Activated CD4-positive, CD25-positive, alpha-beta regulatory T cell treated with anti-CD3 and anti-CD28 coated beads, Interleukin-2, amount 50 U/mL, for 72 hours (primary cell): ENCODE measurements at places on chromosomes 12 and 14.

- no peak for DNase-seq
Measured at GRCh38 chr12:91040096-91040755, 17.6 kb downstream of the KERA start.

DNA sequence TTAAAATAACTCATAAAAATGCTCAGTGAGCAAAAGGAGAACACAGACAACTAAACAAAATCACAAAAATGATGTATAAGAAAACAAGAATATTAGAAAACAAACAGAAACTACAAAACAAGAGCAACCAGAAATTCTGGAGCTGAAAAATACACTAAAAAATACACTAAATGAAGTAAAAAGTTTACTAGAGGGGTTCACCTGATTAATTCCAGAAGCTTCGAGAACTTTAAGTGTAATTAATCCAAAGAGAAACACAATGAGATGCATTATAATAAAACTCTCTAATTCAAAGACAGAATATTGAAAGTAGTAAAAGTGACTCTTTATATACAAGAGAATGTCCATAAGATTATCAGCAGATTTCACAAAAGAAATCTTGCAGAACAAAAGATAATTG lies 558.4 kb downstream of the CCER1 start:
- no peak for DNase-seq

DNA sequence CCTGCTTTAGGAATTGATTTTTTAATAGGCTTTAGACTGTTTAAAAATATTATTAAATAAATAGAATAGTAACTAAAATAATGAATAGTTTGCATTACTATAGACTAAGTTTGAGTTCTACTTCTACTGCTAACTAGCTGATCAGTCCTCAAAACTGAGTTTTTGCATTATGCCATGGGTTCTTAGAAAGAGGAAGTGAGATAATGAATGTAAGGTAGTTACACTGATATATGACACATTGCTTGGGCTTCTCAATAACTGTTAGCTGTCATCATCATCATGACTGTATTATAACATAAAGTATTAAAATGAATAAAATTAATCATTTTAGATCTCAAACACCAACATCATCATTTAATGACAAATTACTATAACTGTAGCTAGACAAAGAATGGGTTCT lies 949.7 kb downstream of the TRHDE start:
- DNase-seq = no peak

DNA sequence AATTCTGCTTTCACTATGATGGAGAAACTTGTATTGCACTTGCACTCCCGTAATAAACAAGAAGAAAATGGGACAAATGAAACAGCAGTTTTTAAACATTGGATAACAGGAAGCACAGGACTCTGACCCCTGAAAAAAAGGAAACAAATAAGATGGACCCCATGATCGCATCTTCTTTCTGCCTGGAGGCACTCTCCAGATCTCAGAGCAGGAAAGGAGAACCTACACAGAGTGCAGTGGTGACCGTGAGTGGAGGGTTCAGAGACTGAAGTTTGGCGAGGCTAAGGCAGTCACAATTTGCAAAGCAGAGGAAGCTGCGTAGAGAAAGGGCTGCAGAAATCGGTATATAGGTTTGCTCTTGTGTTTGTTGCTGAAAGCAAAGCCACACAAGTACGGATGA lies 6.1 kb upstream of the FGF6 start:
- DNase-seq = no peak

GRCh38 chr12:53336181-53336681 lies at the start of gene SP7:
Gene SP7 (minus strand): TSS chr12:53336354. CDS start chr12:53335646, 708 bp downstream.
- DNase-seq = no peak

- peak; percentile 80 for DNase-seq
Measured at GRCh38 chr12:117836999-117837736, 131.6 kb downstream of the KSR2 start.

DNA sequence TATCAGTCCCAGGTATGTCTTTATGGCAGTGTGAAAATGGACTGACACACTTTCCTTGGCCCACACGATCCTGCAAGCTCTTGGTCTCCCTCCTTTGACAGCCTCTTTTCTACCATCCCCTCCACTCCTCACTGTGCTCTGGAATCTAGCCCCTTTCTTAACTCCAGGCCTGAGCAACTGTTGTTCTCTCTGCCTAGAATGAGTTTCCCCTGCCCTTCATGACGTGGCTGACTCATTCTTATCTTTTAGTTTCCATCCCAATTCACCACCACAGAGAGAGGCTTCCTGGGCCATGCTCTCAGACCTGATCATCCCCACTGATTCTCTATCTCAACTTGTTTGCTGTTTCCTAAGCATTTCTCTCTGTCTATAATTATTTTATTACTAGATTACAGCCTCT lies 157.4 kb upstream of the HMGA2 start:
- no peak for DNase-seq

GRCh38 chr12:26728205-26729050 lies 104.6 kb downstream of the ITPR2 start:
- DNase-seq = no peak

- no peak for DNase-seq
Measured at GRCh38 chr12:74963304-74963703, 246.3 kb downstream of the KCNC2 start.

DNA sequence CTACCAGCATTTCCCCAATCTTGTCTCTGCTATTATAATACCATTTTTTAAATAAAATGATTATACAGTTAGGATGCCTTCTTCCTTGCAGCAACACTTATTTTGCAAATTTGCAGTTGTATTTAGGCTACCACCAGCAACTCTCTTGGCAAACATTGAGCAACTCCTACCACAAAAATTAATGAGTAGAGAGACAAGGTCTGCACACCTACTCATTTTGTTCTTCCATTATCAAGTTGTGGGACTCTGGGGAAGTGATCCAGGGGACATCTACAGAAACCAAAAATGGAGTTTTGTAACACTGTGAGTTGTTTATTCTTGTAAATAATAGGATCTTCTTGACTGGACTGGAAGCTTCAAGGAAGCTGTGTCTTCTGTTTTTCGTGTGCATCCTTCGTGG lies 38.6 kb downstream of the DGLUCY start:
- no peak for DNase-seq

DNA sequence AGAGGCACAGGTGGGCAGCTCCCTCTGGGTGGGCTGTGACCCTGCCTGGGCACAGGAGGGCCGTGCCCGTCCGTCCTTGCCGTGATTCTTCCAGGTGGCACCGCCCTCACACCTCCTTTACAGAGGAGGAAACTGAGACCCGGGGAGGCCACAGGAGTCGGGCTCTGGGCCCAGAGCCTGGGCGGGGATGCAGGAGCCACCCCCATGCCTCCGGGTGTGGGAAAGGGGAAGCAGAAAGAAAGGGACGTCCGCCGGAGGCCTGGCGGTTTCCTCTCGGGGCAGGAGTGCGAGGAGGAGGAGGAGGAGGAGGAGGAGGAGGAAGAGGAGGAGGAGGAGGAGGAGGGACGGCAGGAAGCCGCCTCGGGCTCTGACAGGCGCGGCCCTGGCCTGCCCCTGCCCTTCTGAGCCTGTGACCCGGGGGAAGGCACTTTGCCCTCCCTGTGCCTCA lies 23.0 kb downstream of the SH2B3 start:
- DNase-seq = no peak

DNA sequence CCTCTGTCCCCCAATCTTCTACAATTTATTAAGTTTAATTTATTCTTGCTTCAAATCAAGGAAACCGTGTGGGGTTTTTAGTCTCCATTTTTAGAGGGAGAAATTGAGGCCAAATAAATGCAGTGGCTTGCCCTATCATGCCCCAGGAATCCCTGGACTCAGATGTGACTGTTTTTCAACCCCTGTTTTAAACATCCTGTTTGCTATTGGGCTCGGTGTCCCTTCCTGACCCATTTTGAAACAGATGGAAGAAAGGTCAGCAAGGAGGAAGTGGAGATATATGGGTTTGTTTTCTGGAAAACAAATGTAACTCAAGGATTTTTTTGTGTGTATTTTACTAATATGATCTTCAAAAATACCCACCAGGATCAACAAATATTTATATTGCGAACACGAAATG lies 84.7 kb downstream of the DACT1 start:
- DNase-seq = no peak

DNA sequence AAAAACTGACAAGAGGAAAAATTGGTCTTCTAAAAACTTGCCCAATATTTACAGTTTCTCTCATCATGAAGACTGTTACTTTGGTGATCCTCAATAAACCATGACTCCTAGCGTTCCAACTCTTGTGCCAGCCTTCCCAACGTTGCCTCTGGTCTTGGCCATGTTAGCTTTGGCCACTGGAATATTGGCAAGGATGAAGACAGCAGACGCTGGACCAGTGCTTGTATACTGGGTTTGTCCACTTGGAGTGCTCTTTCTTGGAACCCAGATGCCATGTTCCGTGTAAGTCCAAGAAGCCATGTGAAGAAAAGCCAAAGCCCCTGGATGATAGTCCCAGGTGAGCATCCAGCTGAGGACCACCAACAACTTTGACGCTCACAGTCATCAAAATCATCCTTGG lies 379.6 kb downstream of the NUAK1 start:
- DNase-seq = no peak

GRCh38 chr14:86083616-86084015 lies 553.7 kb downstream of the FLRT2 start:
- DNase-seq = no peak

GRCh38 chr14:100904307-100905087 lies 975 bp upstream of the RTL1 start:
- DNase-seq = no peak

DNA sequence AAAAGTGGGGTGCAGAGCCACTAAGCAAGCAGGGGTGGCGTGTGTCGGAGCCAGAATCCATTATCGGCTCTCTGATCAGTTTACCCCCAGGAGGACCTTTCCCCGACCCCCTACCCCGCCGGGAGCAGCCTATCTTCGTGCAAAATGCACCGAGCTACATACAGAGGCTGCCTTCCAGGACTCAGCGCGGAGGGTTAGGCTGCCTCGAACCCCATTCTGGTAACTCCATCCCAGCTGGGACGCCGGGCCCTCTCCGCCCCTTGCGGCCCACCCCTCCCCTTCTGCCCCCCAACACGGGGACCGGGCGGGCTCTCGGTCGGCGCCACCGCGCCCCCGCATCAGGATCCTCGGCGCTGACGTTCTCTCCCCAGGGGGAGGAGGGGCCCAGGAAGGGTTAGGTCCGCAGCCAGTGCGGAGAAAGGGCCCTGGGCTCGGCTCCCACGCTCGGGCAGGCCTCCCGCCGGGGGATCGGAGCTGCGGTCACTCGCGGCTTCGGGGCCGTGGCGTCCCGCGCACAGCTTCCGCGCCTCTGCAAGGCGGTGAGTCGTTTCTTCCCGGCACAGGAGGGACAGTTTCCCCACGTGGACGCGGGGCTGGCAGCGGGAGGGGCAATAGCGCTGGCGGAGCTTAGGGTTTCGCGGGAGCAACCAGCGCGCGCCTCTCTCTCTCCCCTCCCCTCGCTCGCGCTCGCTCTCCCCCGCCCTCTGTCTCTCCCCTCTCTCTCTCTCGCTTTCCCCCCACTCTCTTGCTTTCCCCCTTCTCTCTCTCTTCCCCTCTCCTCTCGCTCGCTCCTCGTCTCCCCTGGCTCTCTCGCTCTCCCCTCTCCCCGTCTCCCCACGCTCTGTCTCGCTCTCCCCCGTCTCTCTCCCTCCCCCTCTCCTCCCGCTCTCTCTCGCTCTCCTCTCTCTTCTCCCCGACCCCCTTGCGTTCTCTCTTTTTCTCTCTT lies 12.5 kb upstream of the MAP3K9 start:
- peak; percentile 46 for DNase-seq

DNA sequence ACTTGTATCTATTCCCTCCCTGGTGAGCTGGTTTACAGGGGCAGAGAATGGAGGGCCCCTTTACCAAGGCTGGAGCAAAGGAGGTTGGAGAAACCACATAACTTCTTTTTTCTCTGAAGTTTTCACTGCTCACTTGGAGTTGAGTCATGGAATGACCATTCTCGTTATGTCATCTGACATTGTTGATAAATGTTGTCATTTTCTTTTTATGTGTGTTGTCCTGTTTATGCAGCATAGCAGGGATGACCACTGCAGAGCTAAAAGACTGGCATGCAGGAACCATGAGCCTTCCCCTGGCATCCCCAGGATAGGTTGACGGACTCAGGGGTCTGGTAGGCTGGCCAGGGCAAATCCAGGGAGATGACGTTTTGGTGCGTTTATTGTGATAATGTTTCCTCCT lies 256.8 kb upstream of the DDHD1 start:
- no peak for DNase-seq

DNA sequence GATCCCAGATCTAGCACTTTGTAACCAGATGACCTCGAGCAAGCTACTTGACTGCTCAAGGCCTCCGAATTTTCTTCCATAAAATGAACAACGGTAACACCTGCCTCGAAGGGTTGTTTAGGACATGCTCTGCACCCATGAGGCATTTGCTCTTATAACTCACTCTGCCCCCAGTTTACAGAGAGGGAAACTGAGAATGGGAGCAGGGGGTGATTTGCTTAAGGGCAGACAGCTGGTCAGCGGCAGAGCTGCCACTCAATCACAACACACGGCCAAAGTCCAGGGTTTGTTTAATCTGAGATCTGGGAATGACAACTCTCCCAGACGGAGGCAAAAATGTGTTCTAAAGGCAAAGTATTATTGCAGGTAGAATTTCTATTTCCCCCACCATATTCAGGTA lies 156.3 kb downstream of the RIMBP2 start:
- DNase-seq = no peak

- no peak for DNase-seq
Measured at GRCh38 chr12:82866227-82866775, 179.6 kb downstream of the TMTC2 start.

DNA sequence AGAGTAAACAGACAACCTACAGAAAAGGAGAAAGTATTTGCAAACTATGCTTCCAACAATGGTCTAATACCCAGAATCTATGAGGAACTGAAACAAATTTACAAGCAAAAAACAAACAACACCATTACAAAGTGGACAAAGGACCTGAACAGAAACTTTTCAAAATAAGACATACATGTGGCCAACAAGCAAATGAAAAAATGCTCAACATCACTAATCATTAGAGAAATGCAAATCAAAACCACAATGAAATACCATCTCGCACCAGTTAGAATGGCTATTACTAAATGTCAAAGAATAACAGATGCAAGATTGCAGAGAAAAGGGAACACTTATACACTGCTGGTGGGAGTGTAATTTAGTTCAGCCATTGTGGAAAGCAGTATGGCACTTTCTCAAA lies 125.8 kb downstream of the C12orf42 start:
- no peak for DNase-seq

GRCh38 chr12:22530-23201 lies 43.9 kb upstream of the IQSEC3 start:
- DNase-seq = no peak

DNA sequence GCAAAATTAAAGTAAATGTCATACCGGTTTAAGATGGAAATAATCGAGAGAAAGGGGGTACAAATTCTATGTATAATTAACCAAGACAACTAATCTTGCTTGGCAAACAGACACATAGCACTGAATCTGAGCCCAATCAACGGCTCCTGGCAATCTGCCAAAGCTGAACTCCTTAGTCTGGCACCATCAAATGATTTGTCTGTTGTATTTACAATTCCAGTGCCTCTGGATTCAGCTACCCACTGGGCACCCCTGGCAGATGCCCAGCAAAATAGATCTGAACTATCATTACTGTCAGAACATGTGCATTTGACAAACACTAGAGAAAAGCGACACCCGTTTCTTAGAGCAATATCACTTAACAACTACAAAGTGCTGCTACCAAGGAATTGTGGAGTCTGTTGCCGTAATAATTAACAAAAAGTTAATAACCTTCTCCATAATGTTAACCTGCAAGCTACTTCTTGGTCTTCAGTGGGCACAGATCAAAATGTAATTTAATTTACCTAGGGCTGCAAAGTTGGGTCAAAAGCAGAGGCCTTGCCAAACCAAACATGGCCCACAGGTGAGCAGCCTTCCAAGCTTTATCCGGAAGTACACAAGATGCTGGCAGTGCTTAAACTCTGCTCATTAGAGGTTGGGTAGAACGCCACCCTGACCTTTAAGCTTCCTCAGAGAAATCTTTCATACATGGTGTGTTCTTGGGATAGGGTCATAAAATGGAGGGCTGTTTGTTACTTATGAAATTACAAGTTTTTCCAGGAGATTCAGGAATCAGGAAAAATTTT lies 7.6 kb downstream of the EGLN3 start:
- DNase-seq = no peak
